ENCODE measurements at places on chromosomes 11 and 22.

- no peak for DNase-seq
These were observed 45.1 kb upstream of the PAX6 start for GRCh38 chr11:31856248-31856647.

DNA sequence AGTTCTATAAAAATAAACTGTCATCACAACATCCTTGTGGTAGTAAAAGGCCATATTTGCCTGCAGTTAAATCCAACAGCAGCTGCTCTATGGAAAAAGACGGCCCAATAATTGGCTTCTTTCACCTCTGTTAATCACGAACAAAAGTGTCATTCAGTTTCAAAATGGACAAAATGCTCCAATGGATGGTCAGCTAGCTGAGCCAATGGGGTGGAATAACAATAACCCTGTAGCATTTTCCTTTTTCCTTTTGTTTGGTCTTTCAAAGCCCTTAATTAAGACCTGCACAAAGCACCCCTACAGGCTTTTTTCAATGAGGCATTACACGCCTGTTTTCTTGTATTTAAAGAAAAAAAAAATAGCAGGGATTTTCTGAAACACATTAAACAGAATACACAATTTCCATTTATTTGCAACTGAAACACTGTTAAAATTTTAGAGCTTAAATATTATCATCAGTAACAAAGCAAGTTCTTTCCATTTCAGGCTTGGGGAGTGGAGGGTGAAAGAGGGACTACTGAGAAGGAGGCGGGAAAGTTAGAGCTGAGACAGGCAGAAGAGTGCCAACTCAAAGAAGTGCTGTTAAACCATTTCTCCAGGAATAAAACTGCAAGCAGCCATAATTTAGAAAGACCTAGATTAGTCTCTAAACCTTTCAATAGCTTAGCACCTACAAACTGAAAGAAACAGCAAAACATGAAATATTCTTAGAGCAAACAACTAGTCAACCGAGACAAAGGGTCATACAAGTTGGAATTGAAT is 28.7 kb downstream of the LGR4 start:
- DNase-seq: no peak

- peak; percentile 35 for DNase-seq
These were observed 16.3 kb upstream of the CYP2R1 start for GRCh38 chr11:14908214-14908880.

GRCh38 chr11:62401356-62401755 is 17.5 kb upstream of the SCGB1A1 start:
- DNase-seq: no peak

DNA sequence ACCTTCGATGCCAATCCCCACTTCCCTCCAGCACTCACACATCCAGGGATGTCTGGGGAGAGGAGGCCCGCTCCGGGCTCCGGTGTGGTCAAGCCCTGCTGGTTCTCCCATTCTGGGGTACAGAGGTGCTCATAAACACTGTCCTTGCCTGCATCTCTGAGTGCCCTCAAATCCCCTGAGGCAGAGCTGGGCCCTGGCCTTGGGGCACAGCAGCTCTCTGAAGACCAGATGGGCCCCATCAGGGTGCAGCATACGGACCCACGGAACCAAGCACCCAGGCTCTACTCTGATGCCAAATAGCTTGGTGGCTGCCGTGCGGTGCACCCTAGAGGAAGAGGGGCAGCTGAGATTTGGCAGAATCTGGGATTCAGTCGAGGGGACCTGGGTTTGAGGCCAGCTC is 35.7 kb upstream of the NNMT start:
- no peak for DNase-seq

GRCh38 chr11:61787928-61788491 is 4.4 kb downstream of the TMEM258 start:
- no peak for DNase-seq

Measured in activated naive CD4-positive, alpha-beta T cell treated with Interleukin-2 at 50 U/mL for 16 hours (primary cell).